T follicular helper cell (primary cell): ENCODE measurements at places on chromosomes 12 and 14.

GRCh38 chr12:93019212-93019927, 90.3 kb upstream of the EEA1 start:
- no peak for DNase-seq

GRCh38 chr12:64598831-64599230, 11.5 kb upstream of the RASSF3 start:
- DNase-seq, result no peak

DNA sequence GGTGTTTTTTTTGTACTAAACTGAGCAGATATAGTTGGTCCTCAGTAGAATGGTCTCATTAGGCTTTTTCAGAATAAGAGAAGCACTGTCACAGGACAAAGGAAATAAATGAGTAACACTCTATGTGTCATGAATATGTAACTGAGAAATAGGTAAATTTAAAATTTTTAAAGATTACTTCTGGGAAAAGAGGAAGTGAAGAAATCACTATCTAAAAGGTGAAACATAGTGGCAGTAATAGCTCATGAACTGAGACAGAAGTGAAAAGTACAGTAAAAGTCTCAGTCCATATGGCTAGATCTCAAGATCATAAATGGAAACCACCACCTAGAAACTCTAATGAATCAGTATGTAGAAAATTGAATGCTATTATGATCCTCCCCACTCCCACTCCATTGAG, 89.3 kb upstream of the TTC7B start:
- DNase-seq, result no peak

DNA sequence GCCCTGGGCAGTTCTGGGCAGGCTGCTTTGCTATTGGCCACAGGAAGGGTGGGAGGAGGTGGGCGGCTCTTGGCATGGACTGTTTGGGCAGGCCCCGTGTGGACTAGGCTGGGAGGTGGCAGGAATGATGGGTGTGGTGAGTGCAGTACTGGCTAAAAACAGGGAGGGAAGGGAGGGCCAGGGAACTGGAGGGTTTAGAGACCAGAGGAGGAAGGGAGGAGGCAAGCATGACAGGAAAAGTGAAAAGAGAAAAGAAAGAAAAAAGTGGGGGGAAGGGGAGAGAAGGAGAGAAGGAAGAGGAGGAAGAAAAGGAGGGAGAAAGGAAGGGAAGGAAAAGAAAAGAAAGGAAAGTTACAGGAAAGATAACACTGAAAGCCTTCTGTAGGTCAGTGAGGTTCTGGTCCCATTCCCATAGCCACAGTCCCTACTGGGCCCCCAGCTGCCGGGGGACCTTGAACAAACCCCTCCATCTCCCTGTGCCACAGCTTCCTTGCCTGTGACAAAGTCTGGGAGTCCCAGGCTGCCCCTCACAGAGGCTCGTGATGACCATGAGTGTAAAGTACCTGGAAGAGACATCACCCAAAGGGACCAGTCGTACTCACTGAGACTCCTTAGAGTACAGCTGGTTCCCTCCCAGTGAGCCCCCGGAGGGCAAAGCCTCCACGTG, 1.1 kb upstream of the C14orf132 start:
- DNase-seq, result no peak

- DNase-seq, result no peak
Measured at GRCh38 chr12:71440763-71441748, 1.5 kb downstream of the LGR5 start.

- no peak for DNase-seq
Measured at GRCh38 chr12:57240926-57241401, 10.0 kb downstream of the STAC3 start.

DNA sequence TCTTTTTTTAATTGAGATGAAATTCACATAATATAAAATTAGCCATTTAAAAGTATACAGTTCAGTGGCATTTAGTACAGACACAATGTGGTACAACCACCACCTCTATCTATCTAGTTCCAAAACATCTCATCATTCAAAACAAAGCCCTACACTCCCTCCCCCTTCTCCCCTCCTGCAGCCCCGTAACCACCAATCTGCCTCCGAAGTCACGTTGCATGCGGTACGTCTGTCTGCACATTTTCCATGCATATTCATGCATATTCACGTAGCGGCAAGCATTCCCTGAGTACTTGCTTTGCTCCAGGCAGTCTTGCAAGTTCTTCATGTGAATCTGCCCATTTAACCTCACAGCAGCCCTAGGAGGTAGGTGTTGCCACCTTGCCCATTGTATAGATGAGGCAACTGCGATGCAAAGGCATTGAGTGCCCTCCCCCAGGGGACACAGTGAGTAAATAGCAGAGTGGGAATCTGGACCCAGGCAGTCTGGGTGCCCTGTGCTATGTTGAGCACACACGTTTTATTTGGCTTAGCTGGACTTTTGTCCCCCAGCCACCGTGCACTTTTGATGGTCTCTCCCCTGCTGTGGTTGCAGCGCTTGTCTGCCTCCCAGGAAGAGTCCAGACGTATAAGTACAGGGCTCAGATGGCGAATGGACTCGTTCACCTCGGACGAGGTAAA, 43.4 kb downstream of the RIN3 start:
- no peak for DNase-seq

GRCh38 chr14:92507174-92507768, 6.3 kb upstream of the RIN3 start:
- no peak for DNase-seq

GRCh38 chr12:28388879-28389278, 198.6 kb downstream of the CCDC91 start:
- DNase-seq, result no peak

GRCh38 chr14:34256223-34256622, 205.8 kb downstream of the SPTSSA start:
- no peak for DNase-seq

DNA sequence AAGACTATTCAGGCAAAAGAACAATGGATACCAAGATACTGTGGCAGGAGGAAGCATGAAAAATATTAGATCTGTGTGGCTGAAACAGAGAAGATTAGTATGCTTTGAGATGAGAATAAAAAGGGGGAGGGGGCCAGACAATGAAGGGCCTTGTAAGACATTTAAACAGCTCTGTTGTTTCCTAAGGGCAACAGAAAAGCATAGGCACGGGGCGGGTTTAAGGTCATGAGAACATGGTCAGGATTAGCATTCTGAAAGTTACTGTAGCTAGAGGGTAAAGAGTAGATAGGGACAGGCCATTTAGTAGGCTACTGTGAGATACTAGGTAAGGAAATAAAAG, 18.6 kb downstream of the INTS13 start:
- no peak for DNase-seq

DNA sequence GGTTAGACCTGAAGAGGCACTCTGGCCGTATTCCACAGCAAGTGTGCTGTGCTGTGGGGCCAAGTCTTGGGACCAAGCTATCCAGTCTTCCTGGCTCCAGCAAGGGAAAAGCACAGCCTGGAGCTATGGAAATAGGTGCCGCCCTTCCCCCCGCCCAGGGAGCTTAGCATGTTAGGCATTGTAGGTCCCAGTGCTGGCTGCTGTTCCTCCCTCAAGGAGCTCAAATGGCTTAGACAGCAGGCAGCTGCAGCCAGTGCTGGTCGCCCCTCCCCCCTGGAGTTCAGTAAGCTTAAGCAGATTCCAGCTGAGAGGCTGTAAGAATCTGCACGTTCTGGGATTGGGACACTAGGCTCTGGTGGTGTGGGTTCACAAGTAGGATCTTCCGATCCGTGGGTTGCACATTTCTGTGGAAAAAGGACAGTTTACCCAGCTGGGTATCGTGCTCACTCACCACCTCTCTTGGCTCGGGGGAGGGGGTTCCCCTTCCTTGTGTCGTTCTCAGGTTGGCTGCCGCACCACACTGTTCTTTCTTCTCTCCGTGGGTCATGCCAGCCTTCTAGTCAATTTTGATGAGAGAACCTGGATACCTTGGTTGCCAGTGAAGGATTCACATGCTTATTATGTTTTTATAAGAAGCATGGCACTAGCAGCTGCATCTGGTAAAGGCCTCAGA, 127.3 kb downstream of the CNTN1 start:
- DNase-seq, result no peak
